ENCODE measurements at places on chromosomes 4 and X.

- no peak for DNase-seq
Observed at GRCh38 chr4:122689972-122690371, 42.5 kb upstream of the BBS12 start.

DNA sequence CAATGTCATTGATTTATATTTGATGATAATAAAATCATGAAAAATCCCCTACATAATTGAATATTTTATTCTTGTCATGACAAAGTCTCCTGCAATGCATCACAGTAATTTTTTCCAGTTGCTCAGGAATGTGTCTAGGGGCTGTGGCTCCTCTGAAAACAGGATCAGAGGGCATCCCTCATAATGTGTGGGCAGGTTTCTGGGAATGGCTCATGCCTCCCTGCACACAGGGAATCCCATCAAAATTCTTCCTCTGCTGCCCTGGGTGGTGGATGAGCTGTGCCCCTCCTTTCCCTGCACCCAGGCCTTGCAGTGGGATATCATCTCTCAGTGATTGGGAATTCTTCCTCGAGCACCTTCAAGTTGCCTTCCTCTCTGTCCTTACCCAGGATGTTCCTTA is 20.4 kb upstream of the PUDP start:
- DNase-seq = no peak

DNA sequence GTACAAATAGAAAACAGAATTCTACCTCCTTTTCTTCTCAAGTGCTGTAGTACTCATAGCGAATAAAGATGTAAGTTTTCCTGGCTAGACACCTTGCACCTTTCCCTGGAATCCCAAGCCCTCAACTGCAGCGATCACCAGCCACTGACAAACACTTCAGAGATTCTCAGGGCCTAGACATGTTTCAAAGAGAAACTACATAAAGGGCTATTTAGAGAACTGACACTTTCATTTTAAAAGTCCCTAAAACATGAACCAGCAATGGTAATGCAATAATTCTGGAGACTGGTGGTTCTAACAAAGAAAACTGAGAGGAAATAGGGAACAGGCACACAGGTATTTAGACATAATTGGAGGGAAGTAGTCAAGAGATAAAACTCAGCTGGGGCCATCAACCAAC is 35.7 kb downstream of the FANCB start:
- no peak for DNase-seq

DNA sequence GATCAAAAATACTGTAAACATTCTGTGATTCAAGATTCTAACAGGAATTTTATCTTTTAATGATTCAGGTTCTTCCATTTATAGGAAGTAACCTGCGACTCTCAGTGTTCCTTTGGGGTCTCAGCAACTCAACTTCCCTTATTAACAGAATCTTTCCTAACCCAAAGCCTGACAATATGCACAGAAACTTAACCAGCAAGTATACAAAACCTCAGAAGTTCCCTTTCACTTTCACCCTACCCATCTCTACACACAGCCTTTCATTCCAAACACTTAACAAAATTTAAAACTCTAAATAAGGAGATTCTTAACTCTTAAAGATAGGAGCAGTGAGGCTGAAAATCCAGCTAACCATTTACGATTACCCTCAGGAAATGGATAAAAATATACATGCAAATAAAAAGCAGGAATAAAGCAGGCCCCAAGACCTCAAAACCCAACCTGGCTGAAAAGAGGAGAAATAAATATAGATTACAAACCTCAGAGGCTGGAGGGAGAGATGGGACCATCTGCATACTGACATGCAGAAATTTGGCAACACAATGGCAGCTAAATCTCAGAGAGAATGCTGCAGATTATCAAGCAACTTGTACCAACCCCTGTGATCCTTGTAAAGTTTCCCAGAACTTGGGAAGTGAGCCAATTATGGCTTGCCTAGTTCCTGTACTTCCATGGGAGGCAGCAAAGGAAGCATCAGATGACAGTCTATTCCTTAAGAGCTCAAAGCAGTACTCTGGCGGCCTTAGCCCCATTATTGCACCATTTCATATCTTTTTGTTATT is 101.0 kb downstream of the ATP11C start:
- DNase-seq = no peak

- no peak for DNase-seq
Observed at GRCh38 chr4:130233377-130234047, 1137.6 kb downstream of the C4orf33 start.

DNA sequence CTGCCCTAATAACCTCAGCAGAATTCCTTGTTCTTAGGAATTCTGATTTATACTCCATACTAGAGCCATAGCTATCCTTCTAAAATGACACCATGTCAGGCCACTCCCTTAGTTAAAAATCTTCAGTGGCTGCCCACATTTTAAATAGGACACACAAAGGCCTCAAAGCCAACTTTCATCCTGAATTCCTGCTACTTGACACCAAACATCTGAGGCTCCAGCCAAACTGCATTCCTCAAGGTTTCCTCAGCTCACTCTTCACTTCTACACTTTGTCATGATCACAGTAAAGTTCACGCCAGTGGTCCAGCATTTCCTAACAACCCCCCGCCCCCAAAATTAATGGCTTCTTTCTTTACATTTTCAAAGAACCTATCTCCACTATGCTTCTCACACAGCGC is 124.3 kb downstream of the ADGRA3 start:
- no peak for DNase-seq

DNA sequence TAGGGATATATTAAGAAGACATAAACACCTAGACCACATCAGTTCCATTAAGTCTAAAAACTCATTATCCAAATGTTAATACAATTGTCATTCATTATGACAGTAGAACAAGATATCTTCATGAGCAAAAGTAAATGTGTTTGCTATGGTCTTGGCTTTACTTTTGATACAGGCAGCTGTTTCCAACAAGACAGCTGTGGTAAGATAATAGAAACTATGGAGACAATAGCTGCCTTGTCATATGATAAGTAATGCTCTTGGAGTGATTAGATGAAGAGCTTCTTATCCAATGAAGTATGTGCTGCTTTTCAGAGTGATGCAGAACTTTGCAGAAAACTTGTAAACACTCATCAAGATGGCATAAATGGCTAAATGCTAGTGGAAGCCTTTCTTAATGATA is 1066.0 kb downstream of the FSTL5 start:
- DNase-seq = no peak

DNA sequence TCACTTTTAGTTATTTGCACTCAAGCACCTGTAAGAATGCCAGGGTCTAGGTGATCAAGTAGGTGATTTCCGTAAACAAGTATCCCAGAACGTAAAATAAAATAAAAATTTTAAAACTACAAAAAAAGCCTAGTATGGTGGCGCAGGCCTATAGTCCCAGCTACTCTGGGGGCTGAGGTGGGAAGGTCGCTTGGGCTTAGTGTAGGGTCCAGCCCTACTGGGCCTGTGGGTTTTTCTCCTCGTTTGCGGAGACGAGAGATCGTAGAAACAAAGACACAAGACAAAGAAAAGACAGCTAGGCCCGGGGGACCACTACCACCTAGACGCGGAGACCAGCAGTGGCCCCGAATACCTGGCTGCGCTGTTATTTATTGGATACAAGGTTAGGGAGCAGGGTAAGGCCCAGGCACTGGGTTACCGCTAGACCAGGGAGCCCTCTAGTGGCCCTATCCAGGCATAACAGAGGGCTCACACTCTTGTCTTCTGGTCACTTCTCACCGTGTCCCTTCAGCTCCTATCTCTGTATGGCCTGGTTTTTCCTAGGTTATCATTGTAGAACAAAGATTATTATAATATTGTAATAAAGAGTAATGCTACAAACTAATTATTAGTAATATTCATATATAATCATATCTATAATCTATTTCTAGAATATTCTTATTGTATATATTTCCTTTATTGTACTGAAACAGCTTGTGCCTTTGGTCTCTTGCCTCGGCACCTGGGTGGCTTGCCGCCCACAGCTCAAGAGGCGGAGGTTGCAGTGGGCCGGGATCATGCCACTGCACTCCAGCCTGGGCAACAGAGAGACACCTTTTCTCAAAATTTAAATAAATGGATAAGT is 38.4 kb downstream of the SAGE1 start:
- no peak for DNase-seq

GRCh38 chr4:113952452-113953029 is 26.9 kb downstream of the ARSJ start:
- no peak for DNase-seq

DNA sequence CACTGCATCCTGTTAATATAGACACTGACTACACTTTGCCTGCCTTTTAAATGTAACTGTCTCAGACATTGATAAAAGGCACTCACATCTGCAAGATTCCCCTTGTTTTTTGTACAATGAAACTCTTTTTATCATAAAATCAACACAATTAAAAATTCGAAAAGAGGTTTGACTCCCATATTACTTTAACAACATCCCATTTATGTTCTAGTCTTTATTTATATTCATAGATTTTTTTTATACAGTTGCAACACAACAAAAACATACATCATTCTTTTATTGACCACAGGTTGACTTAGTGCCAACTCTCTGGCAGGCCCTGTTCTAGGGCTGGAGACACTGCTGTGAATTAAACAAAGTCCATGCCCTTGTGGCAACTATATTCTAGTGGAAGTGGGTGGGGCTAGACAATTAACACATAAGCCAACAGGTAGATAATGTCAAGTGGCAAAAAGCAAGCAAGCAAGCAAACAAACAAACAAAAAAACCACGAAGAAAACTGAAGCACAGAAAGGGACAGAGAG is 36.8 kb downstream of the ANK2 start:
- no peak for DNase-seq

- DNase-seq = no peak
Observed at GRCh38 chrX:39595977-39596376, 501.8 kb downstream of the BCOR start.

- DNase-seq = no peak
Observed at GRCh38 chr4:136025540-136025939, 1506.8 kb downstream of the PCDH18 start.

- DNase-seq = no peak
Observed at GRCh38 chr4:19375931-19376330, 875.8 kb upstream of the SLIT2 start.

- DNase-seq = no peak
Observed at GRCh38 chrX:18828832-18829404, 121.5 kb downstream of the PPEF1 start.

GRCh38 chr4:155668707-155669220 is 2.1 kb downstream of the GUCY1A1 start:
- DNase-seq = no peak

DNA sequence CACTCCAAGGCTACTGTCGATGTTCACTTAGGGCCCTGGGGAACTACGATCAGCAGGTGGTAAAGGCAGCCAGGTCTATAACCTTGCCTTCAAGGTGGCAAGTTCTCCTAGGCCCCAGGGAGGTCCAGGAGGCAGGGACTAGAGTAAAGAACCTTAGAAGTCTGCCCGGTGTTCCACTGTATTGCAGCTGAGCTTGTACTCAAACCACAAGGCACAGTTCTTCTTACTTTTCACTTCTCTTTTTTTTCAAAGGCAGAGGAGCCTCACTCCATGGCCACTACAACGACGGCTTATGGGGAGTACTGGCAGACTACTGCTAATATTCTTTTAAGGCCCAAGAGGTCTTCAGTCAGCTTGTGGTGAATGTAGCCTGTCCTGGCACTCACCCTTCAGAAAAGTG is 78.8 kb upstream of the GPR174 start:
- no peak for DNase-seq

DNA sequence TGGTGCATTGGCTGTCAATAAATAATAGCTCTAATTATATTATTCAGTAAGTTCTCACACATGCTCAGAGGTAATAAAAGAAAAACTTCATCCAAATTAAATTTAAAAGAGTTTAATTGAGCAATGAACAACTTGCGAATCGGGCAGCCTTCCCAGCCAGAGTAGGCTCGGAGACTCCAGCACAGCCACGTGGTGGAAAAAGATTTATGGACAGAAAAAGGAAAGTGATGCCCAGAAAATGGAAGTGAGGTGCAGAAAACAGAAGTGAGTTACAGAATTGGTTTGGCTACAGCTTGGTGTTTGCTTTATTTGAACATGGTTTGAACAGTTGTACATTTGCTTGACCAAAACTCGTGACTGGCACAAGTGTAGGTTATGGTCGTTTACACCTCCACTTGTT is 13.6 kb upstream of the BOD1L1 start:
- no peak for DNase-seq

DNA sequence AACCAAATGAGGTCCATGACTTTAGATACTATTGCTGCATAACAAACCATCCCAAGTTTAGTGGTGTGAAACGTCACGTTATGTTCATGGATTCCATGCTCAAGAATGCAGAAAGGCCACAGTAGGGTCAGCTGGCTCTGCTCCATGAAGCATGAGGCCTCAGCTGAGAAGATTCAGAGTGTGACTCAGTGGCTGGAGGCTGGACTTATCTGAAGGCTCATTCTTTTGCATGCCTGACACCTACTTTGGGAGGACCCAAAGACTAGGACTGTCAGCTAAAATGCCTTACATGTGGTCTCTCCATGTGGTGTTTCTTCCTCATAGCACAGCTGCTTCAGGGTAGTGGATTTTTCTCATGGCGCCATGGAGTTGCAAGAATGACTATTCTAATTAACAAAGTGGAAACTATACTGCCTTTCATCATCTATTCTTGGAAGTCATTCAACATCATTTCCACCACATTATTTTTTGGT is 11.5 kb upstream of the CCDC149 start:
- no peak for DNase-seq

DNA sequence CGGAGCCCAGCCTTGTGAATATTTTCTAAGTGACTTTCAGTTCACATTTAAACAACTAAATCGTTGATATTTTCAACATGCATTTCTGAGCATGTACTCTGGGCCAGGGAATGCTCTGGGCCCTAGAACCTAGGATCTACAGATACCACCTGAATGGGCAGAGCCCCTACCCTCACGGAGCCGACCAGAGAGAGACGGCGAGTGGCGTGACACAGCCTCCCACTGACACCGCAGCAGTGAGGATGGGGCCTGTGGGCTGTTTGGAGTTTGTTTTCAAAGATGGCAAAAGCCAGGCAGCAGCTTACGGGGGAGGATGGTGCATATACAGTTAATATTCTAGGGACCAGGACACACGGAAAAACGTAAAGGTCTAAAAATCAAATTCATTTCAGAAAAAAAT is 17.7 kb downstream of the NELFA start:
- no peak for DNase-seq

GRCh38 chr4:43379016-43379415 is 486.5 kb downstream of the GRXCR1 start:
- no peak for DNase-seq

GRCh38 chr4:85707611-85708010 is 232.7 kb downstream of the ARHGAP24 start:
- DNase-seq = no peak

DNA sequence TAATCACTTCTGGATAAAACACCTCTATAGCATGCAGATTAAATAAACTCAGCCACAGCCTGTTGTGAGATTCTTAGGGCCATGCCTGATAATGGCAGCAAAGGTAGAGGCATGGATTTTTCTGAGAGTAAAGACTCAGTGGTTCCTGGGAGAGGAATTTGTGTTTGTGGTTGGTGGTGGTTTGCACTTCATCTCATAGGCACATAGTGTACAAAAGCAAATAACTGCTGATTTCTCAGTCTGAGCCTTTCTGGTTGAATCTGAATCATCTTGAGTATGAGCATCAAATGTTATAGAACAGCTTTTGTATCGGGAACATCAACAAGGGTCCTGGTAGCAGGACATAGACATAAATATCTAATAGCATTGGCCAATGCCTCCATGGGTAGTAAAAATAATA is 274.3 kb downstream of the FRMPD4 start:
- no peak for DNase-seq

Measured in stimulated activated CD8-positive, alpha-beta memory T cell treated with anti-CD3 and anti-CD28 coated beads, Interleukin-2, amount 100 ng/mL, for 1 hour (primary cell).